ENCODE measurements at places on chromosomes 2 and 18.

DNA sequence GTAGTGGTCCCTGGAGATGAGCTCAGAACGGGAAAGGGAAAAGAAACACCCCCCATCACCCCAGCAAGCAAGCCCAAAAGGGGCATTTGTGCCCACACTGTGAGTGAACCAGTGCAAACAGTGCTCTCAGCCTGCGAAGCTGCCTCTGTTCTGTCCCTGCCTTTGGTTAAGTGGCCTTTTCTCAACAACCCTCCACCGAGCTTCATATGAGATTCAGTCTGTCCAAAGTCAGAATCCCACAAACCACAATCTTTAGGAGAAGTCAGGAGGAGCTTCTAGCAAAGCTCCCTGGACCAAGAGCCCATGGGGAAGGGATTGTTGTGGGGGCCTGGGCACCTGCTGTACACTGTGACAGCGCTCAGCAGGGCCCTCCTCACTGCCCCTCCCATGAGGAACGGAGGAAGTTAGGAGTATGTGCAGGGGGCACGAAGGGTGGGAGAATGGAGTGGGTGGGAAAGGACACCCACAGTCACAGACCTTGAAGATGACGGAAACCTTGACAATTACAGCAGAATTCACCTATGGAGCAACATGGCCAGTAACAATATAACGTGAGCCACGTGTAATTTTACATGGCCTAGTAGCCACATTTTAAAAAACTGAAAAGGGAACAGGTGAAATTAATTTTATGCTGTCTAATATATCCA, 119.5 kb downstream of the SMAD7 start:
- no peak for DNase-seq

- DNase-seq: no peak
Observed at GRCh38 chr2:61924895-61925663, 19.6 kb downstream of the COMMD1 start.

DNA sequence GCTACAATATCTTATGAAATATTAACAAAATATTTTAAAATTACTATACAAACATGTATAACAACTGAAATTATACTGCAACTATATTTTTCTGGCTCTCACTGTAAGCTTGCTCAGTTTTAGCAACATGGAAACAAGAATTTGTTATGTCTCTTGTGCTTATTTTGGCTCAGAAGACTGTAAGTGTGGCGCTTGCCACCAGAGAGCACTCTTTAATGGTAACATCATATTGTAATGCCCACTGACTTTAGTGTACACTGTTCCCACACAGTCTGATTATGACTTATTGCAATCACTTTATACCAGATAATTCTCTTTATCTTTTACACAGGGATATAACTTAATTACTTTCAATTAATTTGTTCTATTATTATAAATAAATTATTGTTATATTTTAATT, 1500.6 kb upstream of the TMEFF2 start:
- no peak for DNase-seq

- DNase-seq: no peak
Observed at GRCh38 chr2:189587780-189588179, 7.2 kb upstream of the SLC40A1 start.
